ENCODE measurements at places on chromosomes 4 and X.

DNA sequence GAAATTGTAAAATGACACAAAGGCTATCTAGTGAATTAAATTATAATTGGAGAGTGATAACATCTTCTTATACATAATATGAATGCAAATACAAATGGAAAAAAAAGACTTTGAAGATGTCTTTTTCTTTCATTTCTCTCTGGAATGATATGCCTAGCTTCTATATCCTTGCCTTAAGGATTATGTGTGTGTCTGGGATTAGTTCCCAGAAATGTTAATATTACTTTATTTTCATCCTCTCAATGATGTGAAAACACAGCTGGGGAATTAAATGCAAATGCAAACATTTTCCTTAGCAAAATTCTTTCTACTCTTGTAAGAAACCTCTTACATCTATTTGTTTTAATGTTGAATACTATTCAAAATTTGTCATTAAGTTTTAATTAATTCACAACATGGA is 441.9 kb downstream of the FSTL5 start:
- no peak for DNase-seq

- no peak for DNase-seq
Observed at GRCh38 chr4:41297832-41298231, 41.1 kb downstream of the UCHL1 start.

DNA sequence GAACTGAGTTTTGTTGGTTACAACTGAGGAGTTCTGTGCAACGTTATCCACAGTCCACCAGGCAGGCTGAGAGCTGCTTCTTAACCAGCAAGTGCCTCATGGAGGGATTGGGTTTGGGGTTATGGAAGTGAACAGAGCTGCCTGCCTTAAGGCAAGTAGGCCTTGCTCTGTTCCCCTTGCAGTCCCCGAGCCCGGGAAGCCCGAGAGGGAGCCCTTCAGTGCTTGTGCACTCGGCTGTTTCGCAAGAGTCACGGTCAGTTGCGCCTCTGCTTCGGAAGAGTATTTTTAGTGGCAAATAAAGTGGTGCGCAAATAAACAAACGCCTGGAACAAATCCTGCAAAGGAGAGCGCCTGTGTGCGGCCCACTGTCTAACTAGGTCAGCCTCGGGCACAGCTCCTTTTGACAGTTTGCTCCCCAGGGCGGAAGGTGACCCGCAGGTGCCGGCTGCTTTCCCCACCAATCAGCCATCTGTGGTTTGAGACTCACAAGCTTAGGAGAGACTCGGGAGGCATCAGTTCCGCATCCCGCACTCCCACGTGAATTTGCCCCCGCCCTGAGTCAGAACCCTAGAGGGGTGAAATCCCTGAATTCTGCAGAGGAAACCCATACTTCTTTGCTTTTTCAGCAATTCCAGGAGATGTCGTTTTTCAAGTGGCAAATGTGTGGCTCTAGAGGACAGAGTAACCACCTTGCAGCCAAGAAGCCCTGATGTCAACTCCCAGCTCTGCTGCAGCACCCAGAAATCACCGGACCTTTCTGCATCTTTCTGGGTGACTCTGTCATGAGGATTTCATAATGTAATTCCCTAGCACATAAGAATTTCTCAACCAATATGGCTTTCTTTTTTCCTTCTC is 56.8 kb downstream of the LGI2 start:
- DNase-seq: peak; percentile 91

DNA sequence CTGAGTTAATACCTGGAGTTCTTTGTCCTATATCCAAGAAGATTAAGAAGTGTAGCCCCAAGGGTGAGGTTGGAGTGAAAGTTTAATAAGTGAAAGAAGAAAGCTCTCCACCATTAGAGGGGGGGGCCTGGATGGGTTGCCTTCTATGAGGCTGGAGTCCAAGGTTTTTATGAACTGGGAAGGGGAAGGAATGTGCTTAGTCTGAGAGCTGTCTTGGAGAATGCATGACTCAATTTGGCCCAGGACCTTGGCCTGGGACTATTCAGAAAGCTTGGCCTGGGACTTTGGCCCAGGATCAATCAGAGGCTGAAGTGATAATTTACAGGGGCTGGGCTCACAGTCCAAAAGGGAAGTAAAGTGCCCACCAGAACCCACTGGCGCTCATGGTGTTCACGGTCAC is 1049.0 kb upstream of the GRIA3 start:
- no peak for DNase-seq

- DNase-seq: no peak
Observed at GRCh38 chr4:18815779-18816173, 794.2 kb upstream of the LCORL start.

DNA sequence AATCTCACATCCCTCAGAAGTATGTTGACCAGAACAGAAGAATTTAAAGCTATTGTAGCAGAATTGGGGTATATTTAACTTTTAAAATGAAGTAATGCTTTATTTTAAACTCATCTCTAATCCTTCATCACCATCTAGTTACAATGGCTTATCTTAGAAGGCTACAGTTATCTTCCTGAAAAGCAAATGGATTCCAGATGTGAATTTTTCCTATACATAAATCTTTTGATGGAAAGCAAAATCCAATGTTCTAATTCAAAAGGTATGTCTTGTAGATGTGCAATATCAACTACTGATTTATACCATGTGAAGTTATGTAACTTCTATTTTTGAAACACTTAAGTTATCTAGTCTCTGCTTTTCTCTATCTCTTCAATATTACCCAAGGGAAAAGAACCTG is 47.6 kb downstream of the CCNG2 start:
- no peak for DNase-seq

DNA sequence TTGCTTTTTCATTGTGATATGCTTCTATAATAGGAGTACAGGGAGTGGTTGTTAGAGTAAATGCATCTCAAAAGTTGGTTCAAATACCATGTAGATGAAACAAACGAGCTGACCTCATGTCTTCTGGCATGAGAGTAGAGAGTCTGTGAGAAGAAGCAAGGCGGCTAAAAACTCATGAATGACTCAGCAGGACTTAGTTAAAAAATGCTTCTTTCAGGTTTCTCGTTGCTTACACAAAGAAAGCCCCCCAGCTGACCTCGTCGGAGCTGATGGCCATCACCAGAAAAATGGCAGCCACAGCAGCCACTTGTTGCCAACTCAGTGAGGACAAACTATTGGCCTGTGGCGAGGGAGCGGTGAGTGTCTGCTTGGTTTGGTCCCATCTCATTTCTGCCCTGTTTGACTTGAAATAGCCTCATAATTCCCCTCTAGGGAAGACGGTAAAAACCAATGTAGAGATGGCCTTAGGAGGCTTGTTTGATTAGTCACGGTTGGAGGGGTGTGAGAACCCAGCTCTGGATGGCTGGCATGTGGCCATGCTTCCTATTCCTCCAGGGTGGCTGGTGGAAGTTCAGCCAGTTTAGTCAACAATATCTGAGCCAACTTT is 14.5 kb downstream of the AFP start:
- no peak for DNase-seq

- DNase-seq: peak; percentile 6
Observed at GRCh38 chrX:71619193-71619592, 882 bp upstream of the CXCR3 start.

GRCh38 chr4:74896595-74896994 is 36.3 kb upstream of the PARM1 start:
- DNase-seq: no peak

DNA sequence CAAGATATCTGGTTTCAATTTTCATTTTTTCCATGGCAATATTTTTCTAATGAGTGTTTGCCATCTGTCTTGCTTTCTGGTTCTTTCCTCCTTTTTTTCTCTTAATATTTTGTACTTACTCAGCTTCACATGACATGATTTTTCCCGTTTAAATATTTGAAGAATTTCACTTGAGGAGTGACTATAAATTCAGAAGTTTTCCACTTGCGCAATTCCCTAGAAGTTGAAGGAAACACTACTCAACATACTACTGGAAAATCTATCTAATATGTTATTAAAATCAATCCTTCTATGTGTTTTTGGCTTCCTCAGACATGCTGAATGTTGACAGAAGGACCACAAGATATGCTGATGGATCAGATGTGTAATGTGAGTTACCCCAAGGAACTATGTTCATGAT is 36.8 kb upstream of the BANK1 start:
- no peak for DNase-seq

DNA sequence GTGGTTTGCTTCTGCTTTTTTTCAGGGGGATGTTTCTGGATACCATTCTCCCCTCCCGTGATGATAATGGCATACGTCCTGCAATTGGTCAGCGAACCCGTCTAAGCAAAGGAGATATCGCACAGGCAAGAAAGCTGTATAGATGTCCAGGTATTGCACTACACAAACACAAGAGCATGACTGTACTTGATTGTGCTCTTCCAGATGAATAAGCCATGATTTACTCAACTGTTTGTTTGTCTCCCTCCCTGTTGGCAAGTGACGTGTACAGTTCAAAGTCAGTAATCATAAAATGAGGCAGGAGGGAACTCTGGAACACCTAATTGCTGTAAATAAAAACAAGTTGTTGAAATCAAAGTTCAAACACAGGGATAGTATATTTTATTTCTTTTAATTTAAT is 141.4 kb downstream of the TLL1 start:
- no peak for DNase-seq

DNA sequence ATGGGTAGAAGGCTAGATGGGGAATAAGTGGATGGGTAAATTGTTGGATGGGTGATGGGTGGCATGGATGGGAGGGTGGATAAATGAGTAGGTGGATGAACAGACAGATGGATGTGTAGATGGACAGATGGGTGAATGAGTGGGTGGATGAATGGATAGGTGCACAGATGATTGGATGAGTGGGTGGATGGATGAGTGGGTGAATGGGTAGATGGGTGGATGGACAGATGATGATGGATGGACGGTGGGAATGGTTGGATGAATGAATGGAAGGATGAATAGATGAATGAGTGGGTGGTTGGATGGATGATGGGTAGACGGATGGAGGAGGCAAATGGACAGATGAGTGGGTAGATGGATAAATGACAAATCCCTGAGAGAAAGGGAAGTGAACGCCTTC is 68.3 kb downstream of the EVC2 start:
- no peak for DNase-seq

GRCh38 chr4:30847167-30847566 is 127.0 kb downstream of the PCDH7 start:
- no peak for DNase-seq

DNA sequence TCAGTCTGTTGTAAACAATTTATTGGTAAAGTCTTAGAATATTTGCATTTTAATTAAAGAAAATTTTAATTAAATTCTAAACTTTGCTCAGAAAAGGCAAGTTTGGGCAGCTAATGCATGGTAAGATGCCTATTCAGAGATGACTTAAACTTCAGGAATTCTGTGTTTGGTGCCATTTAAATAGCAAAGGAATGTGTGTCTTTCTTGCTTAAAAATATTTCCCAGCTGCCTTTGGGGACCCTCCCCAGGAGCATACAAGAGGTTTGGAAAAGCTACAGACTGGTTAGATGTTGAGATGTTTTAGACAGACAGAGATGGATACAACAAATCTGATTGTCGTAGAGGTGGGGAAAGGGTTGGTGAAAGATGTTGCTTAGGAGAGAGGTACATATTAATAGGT is 36.5 kb downstream of the AFF2 start:
- no peak for DNase-seq

DNA sequence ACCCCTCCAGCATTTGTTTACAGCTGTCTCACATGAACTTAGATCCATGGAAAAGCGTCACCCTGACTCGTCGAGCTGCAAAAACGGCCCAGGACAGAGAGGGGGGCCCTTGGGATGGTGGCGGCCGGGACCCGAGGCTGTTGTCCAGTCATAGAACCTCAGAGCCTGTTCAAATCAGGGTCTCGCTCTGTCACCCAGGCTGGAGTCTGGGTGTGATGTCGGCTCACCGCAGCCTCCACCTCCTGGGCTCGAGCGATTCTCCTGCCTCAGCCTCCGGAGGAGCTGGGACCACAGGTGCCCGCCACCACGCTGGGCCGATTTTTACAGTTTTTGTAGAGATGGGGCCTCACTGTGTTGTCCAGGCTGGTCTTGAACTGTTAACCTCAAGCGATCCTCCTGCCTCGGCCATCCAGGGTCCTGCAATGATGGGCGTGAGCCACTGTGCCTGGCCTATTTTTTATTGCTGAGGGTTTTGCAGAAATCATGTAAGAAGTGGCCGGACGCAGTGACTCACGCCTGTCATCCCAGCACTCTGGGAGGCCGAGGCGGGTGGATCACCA is 42.6 kb upstream of the PPP2R3B start:
- DNase-seq: no peak

- peak; percentile 61 for DNase-seq
Observed at GRCh38 chr4:127629371-127629770, 3.4 kb upstream of the INTU start.

- DNase-seq: no peak
Observed at GRCh38 chr4:37687681-37688080, 1.5 kb upstream of the RELL1 start.

DNA sequence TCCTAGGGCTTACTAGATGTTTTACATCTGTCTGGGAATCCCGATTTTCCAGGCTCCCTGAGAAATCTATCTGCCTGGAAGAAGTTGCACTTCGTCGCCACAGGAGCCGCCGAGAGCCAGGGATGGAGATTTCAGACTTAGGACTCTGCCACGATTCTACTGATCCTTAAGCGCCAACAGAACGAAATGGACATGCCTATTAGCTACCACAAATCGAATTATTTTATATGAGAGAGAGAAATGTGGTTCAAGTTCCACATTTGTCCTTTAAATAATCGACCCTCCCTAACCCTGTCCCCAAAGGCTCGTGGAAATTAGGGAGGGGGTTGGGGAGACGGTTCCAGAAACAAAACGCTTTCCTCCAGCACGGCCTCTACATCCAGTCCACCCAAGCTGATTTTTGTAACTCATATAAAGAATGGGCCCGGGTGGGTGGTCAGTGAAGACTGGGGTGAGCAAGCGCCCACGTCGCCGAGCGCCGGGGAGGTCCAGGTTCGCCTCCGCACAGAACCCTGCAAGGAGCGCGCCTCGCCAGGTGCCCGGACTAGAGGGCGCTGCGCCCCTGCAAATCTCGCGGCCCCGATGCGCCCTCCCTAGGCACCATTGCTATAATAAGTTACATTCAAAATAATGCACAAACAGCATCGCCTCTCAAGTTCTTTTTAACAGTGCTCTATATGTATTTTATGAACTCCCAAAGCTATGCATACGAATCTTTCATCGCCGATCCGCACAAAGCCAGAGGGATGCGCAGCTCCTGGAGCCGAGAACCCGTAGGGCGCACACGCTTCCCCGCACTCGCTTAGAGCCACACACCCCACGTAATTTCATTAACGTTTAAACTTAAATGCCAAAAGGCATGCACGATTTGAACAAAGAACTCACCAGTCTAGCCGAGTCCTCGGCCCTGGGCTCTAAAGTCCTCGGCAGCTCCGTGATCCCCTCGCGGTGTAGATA is 2.1 kb upstream of the FAT1 start:
- DNase-seq: no peak

- DNase-seq: no peak
Observed at GRCh38 chrX:39550795-39551361, 546.9 kb downstream of the BCOR start.

- no peak for DNase-seq
Observed at GRCh38 chr4:58962424-58962823, 1852.2 kb upstream of the IGFBP7 start.

DNA sequence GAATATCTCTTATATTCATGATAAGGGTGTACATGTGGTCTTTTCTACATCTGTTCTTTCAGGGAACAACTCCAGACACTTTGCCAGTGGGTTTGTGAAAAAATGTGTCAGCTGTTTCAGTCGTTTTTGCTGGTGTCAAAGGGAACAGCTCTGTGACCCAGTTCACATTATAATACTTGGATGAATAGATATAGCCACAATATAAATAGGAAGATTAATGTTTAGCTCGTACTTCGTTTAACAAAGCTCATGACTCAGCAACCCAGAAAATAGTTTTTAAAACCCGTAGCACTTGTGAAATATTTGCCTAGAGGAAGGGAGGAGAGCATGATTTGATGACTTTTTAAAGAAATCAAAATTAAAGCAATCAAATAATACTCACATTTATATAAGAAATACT is 7.9 kb downstream of the LIAS start:
- DNase-seq: no peak
